ENCODE measurements at places on chromosomes 2 and 18. TPM values are rescaled to one million over a fixed set of nuclear protein-coding genes. Genes with fewer than 3 reads are reported as not detected.

- DNase-seq, result no peak
Measured at GRCh38 chr2:215933151-215933550, 80.2 kb downstream of the MREG start.

DNA sequence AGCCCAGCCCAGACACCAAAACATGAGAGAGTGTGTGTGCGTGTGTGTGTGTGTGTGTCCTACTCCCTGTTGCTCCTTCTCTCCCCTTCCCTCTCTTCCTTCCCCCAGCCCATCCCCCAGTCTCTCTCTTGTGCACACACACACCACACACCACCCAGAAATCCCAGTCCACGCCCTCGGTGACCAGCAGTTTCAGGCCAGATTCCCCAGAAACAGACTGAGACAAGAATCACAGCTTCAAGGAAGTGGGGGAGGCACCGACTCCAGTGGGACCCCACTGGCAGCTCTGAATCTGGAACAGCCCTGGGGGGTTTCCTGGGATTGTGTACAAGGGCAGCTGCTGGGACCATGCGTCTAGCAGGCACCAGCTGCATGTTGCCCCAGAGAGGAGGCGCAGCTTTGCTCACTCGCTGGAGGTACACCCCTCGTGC, 113.5 kb downstream of the NDUFA10 start:
- no peak for DNase-seq

DNA sequence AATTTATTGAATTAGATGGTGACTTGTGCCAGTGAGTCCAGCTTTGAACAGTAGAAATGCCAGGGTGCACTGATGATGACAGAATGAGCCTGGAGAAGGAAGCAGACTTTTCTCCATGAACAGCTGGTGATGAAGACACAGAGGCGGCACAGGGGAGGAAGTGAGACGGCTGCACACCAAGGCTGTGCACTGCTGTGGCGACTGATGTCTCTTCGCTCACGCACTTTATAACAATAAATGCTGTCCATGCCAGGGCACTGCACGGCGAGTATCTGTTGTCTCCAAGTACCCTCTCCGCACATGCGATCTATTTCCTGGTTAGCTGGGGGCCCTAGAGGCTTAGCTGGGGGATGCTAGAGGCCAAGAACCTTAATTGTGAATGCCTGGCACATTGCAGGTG, 175.2 kb downstream of the TMEM200C start:
- no peak for DNase-seq

DNA sequence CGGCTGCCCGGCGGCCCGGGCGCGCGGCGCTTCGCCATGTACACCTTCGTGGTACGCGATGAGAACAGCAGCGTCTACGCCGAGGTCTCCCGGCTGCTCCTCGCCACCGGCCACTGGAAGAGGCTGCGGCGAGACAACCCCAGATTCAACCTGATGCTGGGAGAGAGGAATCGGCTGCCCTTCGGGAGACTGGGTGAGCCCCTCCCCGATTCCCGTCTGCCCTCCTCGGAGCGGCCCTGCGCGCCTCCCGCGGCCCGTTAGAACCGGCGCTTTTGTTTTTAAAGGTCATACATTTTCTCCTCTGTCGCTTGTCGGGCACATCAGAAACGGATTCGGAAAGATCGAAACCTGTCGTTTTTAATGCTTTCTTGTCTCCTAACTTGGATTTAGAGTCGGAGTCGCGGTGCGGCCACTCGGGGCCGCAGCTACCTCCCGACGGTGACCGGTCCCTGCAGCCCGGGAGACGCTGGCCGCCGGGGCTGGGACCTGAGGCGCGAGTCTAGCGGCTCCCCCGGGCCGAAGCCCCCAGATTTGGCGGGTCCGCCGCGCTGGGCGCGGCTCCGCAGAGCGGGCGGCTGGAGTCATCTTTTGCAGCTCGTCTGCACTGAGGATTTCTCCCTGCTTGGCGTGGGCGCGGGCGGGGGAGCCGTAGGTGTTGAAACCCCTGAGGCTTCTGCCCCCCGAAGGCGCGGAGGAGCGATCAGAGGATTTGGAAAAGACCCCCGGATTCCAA, 519 bp downstream of the TTL start:
- DNase-seq, result peak; percentile 57

GRCh38 chr2:19861813-19862212, 40.0 kb downstream of the TTC32 start:
- no peak for DNase-seq

DNA sequence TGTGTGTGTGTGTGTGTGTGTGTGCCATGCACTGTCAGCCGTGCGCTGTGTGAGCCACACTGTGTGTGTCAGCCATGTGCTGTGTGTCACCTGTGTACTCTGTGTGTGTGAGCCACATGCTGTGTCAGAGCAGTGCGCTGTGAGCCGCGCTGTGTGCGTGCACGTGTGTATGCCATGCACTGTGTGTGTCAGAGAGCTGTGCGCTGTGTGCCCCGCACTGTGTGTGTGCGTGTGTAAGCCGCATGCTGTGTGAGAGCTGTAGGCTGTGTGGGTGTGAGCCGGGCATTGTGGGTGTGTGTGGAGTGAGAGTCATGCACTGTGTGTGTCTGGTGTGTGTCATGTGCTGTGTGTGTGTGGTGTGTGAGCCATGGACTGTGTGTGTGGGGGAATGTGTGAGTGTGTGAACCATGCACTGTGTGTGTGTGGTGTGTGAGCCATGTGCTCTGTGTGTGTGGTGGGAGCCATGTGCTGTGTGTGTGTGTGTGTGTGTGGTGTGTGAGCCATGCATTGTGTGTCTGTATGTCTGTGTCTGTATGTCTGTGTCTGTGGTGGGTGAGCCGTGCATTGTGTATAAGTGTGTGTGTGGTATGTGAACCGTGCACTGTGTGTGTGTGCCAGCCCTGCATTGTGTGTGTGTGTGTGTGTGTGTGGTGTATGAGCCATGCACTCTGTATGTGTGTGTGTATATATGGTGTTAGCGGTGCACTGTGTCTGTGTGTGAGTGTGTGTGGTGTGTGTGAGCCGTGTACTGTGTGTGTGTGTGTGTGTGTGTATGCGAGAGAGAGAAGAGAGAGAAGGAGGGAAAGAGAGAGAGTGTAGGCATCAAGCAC, 106.4 kb upstream of the TPO start:
- no peak for DNase-seq

DNA sequence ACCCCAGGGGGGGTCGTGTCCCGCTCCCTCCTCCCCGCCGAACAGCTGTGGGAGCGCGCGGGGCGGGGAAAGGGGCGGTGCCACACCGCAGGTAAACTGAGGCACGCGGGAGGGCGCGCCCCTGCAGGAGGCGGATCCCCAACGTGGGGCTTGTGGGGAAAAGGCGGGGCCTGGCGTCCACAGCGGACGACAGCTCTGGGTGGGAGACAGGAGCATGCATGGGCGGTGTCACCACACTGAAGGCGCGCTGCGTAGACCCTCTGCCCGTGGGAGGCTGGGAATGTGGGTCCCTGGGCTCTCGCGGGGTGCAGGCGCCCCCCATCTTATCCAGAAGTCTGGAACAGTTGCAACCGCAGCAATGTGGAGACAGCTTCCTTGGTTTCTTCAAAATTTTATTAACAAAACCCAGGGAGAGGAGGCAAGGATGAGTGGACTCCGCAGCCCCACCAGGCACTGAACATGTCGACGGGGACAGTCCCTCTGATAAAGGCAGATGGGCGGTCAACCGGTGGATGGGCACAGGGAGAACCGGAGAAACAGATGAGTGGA, 723 bp upstream of the MBD1 start:
- DNase-seq, result no peak

GRCh38 chr18:5024741-5025140, 172.3 kb downstream of the AKAIN1 start:
- no peak for DNase-seq

- no peak for DNase-seq
Measured at GRCh38 chr2:28642796-28643195, 108.8 kb upstream of the PPP1CB start.

GRCh38 chr2:61017003-61017555, 441 bp upstream of the PEX13 start:
- DNase-seq, result peak; percentile 74

Gene SLC9A4
- total RNA-seq, result 0.14 TPM

Gene ATP6V1C2
- not detected for total RNA-seq

Gene HADHB
- total RNA-seq, result 89.0 TPM

Gene RPRM
- not detected for total RNA-seq

Gene ZC3H15
- total RNA-seq, result 76.0 TPM

Gene EDAR
- total RNA-seq, result 1.4 TPM

Gene TUBA3D
- not detected for total RNA-seq

Data from activated T-cell treated with anti-CD3 and anti-CD28 coated beads, Interleukin-2, amount 50 U/mL, for 72 hours (primary cell).